ENCODE measurements at places on chromosomes 6 and 20.

GRCh38 chr6:90993770-90994169 is 406.9 kb upstream of the MAP3K7 start:
- DNase-seq = no peak

- no peak for DNase-seq
These were observed 126.8 kb upstream of the SAMD5 start for GRCh38 chr6:147381712-147382111.

- DNase-seq = no peak
These were observed 928.9 kb downstream of the EYS start for GRCh38 chr6:64777941-64778785.

GRCh38 chr20:38304845-38305447 is 990 bp downstream of the BPI start:
- peak; percentile 87 for DNase-seq

DNA sequence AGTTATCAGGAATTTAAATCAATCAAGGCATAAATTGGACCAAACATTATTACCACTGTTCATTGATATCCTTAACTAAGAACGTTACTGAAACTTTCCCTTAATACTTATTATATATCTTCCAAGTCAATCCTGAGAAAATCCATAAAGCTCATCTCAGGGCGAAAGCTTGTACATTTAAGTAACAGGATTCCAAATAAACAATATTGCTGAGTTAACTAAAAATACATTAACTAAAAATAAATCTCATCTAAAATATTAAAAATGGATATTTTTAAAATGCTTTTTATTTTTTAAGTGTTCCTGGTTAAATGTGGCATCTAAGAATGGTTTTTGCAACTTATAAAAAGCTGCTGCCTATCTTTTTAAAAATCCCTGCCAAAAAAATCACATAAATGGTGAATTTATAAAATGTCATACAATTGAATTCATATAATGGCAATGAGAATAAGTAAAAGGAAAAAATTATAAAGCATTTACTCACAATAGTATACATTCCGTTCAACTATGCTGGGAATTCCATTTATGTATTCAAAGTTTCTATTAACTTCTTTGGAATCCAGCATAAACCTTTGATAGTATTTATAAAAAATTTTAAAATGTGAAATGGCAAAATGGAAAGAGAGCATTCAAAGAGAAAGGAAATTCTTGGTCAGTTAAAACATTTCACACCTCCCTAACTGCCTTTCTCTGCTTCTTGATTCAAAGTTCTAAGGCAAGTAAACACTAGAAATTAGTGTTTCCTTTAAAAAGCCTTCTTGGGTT is 20.8 kb upstream of the GMDS start:
- DNase-seq = no peak

DNA sequence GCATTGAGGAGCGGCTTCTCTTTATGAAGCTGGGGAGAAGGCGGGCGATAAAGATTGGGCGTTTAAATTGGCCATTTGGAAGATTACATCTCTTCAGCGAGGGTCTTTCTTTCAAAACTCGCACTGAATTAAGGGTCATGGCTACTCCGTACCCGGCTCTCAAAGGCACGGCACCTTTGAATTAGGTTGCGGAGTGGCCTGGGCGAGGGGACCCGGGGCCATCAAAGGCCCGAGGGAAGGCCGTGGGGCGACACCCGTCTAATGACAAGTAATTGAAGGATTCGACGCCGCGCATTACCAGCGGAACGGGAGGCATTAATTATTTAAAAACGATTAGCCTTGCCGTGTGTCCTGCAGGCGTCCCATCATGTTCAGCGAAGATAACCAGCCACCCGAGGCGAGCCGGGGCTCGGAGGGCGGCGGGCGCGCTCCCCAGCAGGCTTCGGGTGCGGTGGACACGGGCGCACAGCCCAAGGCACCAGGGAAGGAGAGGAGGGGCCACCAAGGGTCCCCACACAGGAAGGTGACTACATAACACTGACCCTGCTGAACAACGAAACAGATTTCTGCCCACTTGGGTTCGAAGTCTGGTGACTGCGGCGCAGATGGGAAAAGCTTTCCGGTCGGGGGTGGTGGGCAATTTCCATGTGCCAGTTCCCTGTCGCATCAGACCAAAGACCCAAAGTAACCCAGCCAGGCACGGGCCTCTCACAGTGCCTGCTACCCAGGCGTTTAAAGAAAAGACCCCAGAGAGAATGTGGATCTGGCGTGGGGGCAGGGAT is 7.4 kb downstream of the FOXA2 start:
- no peak for DNase-seq

DNA sequence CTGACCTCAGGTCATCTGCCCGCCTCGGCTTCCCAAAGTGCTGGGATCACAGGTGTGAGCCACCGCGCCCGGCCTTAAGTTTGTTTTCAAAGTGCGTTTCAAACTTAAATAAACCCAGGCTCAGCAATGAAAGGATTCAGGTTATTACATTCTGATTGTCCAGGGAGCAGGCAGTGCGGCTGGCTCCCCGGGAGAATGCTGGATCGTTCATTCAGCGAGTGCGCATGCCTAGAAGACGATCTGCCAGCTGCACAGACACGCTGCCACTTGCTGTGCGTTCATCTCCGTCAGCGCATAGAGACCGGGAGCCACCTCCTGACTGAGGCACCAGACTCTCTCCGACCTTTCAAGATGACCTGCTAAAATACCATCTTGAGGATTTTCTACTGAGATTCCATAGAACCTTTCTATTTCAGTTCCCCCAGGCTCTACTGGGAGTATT is 163.9 kb upstream of the ZNF217 start:
- no peak for DNase-seq

GRCh38 chr20:46746956-46747526 is 37.6 kb downstream of the SLC2A10 start:
- DNase-seq = no peak

DNA sequence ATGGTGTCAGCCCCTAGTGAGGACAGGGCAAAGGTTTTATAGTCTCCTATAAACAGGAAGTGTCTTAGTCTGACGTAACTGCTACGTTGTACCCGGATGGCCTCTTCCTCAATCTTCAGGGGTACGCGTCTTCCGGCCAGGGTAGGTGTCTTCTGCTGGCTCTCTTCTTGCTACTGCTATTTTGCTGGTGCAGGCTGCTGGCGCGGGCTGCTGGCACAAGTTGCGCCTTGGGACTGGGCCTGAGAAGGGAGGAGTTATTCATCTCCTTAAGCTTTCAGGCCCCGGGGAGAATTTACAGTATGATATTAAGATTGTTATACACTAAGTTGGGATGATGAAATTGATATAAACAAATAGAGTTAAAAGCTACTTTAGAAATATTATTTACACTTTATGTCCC is 74.4 kb downstream of the HDGFL1 start:
- no peak for DNase-seq

DNA sequence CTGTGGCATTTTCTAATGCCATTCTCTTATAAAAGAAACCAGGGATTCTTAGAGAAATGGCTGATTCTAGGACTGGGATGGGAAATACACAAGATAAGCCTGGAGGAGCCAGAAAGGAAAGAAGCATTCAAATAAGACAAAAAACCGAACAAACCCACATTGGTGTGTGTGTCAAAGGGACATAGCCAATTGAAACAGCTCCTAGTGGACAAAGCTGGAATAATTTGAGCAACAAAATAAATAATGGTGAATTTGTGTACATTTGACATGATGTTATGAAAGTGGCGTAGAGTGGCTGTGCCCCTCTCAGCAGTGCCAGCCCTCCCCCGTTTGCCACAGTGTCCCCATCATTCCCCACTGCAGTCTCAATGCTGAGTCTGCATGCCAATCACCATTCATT is 55.5 kb downstream of the B3GAT2 start:
- no peak for DNase-seq

DNA sequence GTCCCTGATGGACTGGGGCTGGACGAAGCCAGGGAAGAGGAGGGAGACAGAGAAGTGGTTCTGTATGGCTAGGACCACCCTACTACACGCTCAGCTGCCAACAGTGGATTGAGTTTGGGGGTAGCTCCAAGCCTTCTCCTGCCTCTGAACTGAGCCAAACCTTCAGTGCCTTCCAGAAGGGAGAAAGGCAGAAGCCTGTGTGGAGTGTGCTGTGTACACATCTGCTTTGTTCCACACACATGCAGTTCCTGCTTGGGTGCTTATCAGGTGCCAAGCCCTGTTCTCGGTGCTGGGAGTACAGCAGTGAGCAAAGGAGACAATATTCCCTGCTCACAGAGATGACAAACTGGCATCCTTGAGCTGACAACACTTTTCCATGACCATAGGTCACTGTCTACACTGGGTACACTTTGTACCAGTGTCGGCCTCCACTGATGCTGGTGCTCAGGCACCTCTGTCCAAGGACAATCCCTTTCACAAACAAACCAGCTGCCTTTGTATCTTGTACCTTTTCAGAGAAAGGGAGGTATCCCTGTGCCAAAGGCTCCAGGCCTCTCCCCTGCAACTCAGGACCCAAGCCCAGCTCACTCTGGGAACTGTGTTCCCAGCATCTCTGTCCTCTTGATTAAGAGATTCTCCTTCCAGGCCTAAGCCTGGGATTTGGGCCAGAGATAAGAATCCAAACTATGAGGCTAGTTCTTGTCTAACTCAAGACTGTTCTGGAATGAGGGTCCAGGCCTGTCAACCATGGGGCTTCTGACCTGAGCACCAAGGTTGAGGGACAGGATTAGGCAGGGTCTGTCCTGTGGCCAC is 11.3 kb upstream of the RBCK1 start:
- DNase-seq = peak; percentile 22

GRCh38 chr6:122621638-122622037 is 11.4 kb downstream of the PKIB start:
- DNase-seq = no peak

DNA sequence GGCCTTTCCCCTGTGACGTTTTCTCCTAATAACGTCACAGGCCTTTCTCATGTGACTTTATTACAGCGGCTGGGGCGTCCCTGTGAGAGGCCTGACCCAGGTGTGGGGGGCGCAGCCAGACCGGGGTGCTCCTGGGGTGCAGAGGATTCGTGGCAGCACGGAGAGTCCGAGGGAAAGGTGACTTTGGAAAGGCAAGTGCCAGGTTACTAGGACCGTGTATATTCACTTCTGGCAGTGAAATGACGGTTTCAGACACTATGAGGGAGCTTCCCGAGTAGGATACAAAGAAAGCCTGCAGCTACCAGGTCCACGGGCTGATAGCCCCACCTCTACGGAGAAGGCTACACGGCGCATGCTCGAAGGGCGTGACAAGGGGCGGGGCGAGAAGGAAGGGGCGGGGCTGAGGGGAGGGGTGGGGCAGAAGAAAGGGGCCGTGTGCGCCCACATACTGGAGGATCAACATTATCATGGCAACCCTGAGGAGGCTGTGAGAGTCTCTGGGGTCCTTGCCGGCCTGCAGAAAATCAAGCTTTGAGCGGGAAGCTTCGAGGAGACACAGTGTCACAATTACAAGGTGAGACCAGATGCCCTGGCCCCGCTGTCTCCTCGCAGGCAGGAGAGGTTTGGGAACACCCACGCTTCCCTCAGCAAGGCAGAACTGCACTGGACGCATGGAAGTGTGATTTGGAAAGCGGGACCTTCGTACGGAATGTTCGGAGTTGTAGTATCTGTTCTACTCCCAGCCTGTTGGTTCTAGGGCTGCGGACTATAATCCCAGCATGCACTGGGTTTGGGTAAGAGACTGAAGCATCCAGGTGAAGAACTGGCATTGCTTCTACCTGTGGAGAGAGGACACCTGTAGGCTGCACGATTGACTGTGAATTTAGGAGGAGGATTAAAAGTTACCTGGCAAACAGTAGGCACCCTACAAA is 54.4 kb upstream of the ZNF337 start:
- DNase-seq = peak; percentile 86

- no peak for DNase-seq
These were observed 96.3 kb downstream of the BMP2 start for GRCh38 chr20:6863798-6864201.

- peak; percentile 82 for DNase-seq
These were observed 43.6 kb downstream of the CTCFL start for GRCh38 chr20:57481281-57481711.

DNA sequence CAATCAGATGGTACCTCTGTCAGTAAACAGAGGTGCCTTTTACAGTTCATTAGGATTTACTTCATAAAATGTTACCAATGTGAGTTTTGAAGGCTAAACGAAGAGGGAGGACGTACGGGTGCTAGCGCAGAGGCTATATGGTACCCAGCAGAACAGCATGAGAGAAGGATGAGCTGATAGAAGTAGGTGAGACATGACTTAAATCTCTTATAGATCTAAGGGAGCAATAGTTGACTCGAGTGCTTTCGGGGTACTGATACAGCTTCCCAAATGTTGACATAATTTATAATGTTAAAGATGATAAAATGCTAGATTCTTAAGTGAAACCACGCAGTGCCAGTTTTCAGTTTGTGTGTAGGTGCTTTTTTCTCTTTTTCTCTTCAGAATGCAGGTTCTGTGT is 72.6 kb downstream of the HIVEP1 start:
- DNase-seq = no peak

DNA sequence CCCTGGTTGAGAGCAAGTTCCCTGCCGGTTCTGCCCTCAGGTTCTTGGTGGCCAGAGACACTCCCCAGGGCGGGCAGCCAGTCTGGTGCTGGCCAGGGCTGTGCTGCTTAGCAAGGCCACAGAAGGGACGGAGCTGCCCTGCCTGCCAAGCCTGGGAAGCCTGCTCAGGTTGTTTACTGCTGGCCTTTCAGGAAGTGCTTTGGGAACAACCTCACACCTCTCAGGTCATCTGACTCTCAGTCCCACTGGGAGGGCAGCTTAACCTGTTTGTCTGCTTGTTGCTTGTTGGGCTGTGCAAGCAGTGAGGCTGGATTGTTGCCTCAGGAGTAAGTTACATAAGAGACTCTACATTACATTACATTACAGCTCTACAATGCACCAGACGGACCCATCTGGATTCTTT is 75.8 kb upstream of the AFDN start:
- peak; percentile 74 for DNase-seq

All from spleen (tissue), 13 donors.